ENCODE measurements at places on chromosomes 12 and 14.

- no peak for DNase-seq
Measured at GRCh38 chr12:26241080-26241479, 45.7 kb downstream of the SSPN start.

DNA sequence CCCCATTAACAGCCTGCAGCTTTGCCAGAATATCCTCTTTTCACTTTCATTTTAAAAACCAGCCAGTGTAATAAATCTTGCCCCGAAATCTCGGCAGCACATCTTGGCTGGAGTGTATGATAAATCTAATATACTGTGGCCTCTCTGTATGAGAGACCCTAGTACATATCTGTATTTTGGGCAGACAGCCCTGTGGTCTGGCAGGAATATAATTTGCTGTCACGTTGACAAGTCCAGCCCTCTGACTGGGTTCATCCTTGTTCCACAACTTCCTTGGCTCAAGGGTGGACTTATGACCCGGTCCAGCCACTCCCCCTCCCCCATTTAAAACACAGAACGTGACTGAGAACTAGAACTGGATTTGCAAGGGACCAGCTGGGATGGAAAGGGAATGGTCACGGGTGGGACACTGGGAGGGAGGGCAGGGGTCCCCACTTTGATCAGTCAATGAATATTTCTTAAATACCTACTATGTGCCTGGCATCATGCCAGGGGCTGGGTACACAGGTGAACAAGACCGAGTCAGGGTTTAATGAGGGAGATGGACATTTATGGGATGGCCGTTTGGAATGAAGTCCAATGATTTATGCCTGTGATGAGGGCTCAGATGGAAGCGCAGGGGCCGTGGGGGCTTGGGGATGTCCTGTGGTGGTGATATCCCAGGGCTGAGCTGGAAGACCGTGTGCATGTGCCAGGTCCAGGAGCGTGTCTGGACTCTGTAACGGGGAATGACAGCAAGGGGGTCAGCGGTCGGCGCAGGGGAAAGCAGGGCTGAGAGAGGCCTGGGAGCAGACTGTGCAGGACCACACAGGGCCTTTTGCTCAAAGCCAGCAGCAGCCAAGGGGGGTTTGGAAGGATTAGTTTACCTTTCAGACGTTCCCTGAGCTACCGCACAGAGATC, 190.5 kb downstream of the PHETA1 start:
- no peak for DNase-seq

DNA sequence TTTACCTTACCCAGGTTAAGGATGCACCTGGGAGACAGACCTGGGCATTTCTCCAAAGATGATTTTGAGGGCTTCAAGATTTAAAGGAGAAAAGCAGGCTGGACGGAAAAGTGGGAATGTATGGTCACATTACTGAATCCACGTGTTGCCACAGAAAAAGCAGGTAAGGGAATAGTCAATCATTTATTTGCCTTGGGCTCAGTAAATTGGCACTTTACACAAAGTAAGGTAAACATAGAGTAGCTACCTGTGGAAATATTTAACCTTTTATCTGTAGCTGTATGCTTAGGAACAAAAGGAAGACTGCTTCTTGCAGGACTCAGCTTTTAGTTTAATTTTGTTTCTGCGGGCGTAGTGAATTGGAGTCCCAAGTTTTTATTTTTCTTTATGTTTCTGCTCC, 153.3 kb downstream of the SLCO1B3 start:
- no peak for DNase-seq

- DNase-seq, result no peak
Measured at GRCh38 chr14:96016501-96017160, 22.5 kb upstream of the C14orf132 start.

- no peak for DNase-seq
Measured at GRCh38 chr12:11615481-11615880, 34.0 kb upstream of the ETV6 start.

DNA sequence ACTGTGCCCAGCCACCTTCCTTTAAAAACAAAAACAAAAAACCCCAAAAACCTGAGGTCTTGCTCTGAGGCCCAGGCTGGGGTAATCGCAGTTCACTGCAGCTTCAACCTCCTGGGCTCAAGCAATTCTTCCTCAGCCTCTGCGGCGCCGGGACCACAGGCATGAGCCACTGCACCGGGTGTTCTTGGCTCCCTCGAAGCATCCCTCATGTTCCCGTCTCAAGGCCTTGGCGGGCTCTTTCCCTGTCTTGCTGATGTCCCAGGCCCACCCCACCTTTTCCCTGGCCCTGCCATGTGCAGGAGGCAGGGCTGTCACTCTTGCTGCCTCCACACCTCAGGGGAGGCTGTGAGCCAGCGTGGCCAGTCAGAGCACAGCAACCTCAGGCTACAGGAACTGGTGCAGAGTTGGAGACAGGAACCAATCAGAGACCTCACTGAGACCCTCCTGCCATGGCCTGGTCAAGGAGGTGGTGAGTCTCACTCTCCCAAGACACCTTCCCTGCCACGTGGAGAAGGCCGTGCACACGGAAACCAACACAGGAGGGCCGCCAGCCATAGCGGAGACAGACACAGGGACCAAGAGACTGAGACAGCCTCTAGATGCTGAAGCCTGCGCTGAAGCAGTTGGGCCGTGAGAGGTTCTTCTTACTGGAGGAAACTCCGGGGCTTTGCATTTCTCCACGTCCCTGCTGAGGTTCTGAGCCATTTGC, 6.0 kb upstream of the AMN start:
- DNase-seq, result no peak

- peak; percentile 71 for DNase-seq
Measured at GRCh38 chr12:32399370-32400113, at the start of gene FGD4. FGD4 (plus strand) TSS chr12:32399558.

- DNase-seq, result no peak
Measured at GRCh38 chr14:68711561-68712309, 81.1 kb downstream of the ZFP36L1 start.

DNA sequence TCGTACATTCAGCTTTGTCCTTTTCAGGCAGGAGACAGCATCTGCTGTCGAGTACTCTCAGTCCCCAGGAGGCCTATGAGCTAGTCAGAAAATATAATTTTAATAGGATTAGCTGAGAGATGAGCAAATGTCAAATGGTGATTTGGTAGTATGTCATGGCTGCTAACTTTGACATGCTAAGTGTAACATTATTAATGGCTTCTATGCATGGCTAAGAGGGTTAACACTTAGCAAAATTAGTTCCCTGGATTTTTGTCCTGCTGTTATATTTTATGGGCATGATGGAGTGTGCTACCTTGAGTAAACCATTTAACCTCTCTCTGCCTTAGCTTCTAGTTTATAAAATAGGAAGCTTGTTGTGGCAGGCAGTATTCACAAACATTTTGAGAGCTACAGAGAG, 2.9 kb upstream of the PCNX1 start:
- DNase-seq, result no peak

GRCh38 chr12:31494455-31494854, 96.5 kb downstream of the DENND5B start:
- DNase-seq, result no peak

DNA sequence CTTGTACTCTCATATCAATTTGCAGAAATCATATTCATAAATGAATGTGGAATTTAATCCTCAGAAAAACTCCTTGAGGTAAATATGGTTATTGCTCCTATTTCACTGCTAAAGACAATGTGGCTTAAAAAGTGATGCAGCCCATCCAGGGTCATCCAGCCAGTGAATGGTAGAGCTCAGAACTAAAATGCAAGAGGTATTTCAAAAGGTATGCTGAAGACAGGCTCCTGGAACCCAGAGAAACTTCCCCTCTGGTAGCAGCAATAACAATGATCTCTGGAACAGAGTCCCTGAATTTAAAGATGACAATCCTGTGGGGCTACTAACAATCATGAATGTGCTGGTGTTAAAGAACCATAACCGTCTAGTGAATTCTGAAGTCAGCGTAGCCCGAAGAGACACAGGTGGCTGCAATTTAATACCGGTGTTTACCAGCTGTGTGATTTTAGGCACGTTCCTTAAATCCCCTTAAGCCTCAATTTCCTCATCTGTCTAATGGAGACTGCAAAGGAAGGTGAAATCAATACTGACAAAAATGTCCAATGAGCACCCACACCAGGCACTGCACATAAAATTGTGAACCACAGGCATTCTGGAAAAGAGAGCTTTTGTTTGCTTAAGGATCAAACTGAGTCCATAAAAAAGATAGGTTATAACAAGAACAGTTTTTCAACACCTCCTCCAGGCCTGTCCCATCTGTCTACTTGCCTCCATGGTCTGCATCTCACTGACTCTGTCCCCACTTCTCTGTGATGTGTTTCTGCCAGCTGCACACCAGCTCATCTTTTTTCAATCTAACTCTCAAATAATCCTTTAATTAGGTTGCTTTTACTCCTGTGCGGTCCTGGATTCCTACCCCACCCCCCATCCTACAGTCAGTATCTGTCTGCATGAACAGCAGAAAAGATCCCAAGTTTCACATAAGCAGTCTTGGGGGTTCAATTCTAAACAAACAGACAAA, 10.5 kb downstream of the TM7SF3 start:
- DNase-seq, result no peak

- no peak for DNase-seq
Measured at GRCh38 chr12:98797200-98797599, 152.1 kb downstream of the APAF1 start.

GRCh38 chr12:126663304-126664094, 1598.3 kb downstream of the AACS start:
- DNase-seq, result peak; percentile 18

Measured in activated CD4-positive, alpha-beta T cell treated with anti-CD3 and anti-CD28 coated beads, Interleukin-10, Interleukin-2, amounts not matched to agents 100 ng/mL and 50 ng/mL, durations not matched to agents 16 hours and 8 hours (primary cell).